ENCODE measurements at places on chromosomes 6 and 20.
A peak's percentile ranks its signal among the peaks of the same experiment; 100 is the strongest.

- DNase-seq: no peak
Observed at GRCh38 chr20:59772931-59773913, 160.2 kb downstream of the SYCP2 start.

GRCh38 chr6:132446141-132446854 is 45.0 kb upstream of the MOXD1 start:
- no peak for DNase-seq

- peak; percentile 78 for DNase-seq
Observed at GRCh38 chr6:29752451-29753308, 29.4 kb downstream of the HLA-F start.

DNA sequence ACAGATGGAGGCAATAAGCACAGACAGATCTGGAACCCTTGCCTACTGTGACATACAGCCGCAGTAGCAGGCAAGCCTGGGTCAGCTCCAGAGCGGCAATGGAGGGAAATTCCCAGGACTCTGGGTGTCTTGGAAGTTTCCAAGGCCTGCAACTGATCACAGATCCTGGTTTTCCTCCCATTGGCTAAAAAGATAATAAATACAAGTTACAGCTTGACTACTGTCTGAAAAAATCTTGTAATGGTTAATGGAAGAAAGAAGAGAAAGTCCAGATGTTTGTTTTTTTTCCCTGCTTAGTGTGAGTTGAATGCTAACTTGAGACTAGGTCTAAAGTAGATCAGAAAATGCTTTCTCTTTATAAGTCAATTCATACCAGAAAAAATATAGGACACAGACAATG is 307.6 kb downstream of the ALDH8A1 start:
- no peak for DNase-seq

DNA sequence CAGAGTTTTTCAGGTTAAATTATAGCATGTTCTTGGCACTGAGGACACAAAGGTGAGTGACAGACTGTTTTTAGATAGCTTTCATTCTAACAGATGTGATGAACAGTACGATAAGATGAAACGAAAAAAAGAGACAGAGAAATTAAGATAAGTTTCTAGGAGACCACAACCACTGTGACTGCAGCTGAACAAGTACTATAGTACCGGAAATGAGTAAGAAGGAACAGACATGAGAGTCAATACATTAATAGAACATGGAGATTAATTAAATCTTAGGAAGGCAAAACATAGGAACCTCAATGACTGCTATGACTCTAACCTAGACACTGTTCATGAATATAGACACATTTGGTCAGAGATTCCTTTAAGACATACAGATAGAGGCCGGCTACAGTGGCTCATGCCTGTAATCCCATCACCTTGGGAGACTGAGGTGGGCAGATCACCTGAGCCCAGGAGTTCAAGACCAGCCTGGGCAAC is 40.2 kb downstream of the HBS1L start:
- no peak for DNase-seq

DNA sequence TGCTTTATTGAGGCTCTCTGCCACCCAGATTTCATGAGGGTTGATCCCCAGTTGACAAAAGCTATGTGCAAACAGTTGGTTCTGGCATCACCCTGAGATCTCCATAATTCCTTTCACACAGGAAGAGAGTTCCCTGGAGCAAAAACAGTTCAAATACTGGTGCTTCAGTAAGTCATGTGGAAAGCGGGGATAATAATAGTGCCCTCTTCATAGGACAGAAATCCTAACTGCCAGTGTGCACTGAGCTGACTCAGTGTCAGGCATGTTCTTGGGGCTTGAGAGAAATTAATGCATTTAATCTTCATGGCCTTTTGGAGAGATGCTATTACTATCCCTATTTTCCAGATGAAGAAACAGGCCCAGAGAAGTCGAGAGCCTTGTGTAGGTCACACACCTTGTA is 7.9 kb upstream of the SLC52A3 start:
- DNase-seq: no peak

DNA sequence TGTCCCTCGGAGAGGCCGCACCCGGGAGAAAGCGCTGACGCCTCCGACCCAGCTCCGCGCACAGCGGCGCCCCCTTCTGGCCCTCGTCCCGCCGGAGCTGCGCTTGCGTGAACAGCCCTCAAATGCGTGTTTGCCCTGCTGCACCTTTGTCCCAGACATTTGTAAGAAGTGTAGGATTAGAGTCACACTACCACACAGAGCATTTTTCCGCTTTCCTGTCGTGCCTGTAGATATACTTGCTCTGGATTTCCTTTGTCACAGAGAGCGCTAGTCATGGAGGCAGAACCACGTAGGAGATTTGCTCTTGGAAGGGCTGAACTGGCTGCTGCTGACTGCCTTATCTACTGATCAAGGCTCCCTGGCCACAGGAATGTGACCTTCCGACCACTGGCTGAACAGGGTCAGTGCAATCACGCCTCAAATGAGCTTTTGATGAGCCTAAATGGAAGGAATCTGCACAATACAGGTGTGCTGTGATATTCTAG is 62.3 kb downstream of the PAX1 start:
- DNase-seq: no peak

- no peak for DNase-seq
Observed at GRCh38 chr6:73515204-73515655, 5.6 kb downstream of the EEF1A1 start.

DNA sequence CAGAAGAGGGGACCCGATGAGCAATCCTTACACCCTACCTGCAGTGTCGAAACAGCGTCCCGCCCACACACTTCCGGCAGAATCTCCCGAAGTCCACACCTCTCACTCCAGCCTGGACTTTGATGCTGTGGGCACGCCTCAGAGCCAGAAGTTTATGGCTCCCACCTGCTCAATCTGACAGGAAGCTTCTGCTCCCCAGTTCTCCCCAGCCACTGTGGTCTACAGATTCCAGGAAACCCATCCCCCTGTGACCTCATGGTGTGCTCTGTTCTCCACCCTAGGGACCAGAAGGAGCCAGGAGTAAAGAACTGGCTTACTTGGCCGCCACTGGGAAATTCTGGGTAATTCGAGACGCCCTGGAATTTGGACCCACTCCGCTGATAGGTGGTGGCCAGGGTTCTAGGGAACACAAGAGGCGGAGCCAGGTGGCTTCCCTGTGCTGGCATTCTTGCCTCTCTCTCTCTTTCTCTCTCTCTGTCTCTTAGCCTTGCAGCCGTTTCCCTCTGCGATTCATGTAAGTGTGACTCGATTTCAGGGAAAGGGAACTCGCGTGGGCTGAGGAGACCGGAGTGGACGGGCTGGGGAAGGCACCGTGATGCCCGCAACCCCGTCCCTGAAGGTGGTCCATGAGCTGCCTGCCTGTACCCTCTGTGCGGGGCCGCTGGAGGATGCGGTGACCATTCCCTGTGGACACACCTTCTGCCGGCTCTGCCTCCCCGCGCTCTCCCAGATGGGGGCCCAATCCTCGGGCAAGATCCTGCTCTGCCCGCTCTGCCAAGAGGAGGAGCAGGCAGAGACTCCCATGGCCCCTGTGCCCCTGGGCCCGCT is at the start of gene TRIM15:
TRIM15 (plus strand) TSS at position 457 of the 828 bp plus-strand sequence; CDS start at position 596, 139 bp downstream.
- DNase-seq: peak; percentile 59

DNA sequence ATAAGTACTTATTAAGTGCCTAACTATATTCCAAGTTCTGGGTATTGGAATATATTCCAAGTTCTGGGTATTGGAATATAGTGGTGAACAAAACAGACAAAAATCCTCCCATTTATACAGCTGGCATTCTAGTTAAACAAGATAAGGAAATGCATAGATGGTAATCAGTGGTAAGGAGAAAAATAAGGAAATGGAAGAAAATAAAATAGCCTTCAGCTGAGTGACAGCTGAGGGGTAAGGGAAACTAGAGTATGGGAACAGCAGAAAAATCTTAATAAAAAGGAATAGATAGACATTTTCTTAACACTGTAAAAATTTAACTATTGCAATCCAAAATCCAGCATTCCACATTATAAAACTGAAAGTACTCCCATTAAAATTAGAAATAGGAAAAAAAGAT is 17.2 kb upstream of the WFDC10A start:
- no peak for DNase-seq

GRCh38 chr20:38129248-38129865 is 35.7 kb downstream of the TGM2 start:
- DNase-seq: no peak

GRCh38 chr20:50170549-50171220 is 17.2 kb upstream of the PEDS1 start:
- DNase-seq: no peak

- no peak for DNase-seq
Observed at GRCh38 chr6:43724354-43724753, 36.8 kb upstream of the MRPS18A start.

GRCh38 chr6:151130329-151130728 is 109.4 kb upstream of the AKAP12 start:
- DNase-seq: no peak

DNA sequence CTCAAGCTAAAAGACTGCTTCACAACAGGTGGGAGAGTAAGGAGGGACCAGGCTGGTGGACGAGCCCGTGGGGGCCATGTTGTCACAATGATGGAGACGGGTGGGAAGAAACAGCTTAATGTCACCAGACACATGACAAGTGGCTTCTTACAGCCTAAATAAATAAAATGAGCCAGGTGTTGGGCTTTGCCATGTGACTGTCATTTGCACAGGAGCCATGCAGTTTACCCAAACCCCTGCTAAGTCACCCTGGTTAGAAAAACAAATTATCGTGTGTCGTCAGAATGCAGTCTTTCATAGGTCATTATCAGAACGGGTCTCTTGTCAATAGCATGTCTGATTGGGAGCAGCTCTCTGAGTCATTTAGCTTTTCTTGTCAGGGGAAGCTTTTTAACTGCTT is 18.5 kb downstream of the BTBD3 start:
- DNase-seq: no peak

DNA sequence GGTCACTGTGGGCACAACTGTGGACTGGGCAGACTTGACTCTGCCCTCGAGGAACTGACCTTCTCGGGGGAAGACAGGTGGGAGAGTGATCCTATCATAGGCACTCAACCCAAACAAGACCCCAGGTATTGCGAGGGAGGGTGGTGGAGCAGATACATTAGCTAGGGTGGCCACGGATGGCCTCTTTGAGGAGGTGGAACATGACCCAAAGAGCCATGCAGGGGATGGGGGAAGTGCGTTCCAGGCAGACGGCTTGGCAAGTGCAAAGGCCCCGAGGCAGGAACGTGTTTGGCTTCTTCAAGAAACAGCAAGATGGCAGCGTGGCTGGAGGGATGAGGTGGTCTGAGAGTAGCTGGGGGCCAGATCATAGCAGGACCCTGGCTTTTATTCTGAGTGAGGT is 167.6 kb downstream of the NFATC2 start:
- DNase-seq: no peak

GRCh38 chr6:111381728-111382127 is 101.3 kb downstream of the REV3L start:
- no peak for DNase-seq

GRCh38 chr6:9437836-9438235 is 977.0 kb downstream of the TFAP2A start:
- DNase-seq: no peak

- DNase-seq: no peak
Observed at GRCh38 chr20:34710568-34710839, 6.4 kb downstream of the TP53INP2 start.

DNA sequence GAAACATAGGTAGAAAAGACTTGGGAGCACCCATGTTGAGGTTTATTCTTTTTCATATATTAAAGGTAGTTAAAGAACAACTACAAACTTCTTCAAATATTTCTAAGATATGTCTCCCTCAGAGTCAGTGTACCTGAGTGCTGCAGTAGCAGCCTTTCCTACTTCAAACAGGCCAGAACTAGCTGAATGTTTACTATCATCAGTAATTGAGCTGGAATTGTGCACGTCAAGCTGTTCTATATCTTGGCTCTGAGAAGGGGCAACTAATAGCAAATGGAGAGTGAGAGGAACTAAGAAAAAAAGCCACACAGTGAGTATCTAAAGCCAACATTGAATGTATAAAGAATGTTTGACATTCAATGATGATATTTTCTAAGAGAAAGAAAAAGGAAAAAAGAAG is 21.7 kb downstream of the MTCL3 start:
- no peak for DNase-seq

DNA sequence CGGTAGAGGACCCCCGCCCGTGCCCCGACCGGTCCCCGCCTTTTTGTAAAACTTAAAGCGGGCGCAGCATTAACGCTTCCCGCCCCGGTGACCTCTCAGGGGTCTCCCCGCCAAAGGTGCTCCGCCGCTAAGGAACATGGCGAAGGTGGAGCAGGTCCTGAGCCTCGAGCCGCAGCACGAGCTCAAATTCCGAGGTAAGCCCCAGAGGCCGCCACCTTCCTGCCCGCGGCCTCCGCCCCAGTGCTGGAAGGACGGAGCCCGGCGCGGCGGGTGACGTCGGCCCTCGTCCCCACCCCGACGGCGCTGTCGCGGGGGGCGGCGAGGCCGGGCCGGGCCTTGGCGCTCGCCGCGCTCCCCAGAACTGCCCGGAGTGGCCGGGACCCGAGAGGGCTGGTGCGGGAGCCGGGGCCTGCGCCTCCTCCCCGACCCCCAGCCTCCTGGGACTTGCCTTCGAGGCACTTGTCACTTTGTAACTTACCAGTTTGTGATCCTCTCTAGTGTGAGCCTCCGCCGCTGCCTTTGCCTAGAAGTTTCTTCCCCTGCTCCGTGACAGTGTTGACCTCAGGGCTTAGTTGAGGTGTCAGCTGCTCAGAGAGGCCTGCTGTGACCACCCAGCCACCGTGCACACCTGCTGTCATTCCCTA is 417 bp downstream of the VAPB start:
- peak; percentile 3 for DNase-seq

- DNase-seq: no peak
Observed at GRCh38 chr6:158160932-158161539, 7.0 kb downstream of the SERAC1 start.

GRCh38 chr6:106090001-106090400 is 3.9 kb downstream of the PRDM1 start:
- no peak for DNase-seq

- DNase-seq: no peak
Observed at GRCh38 chr6:12987783-12988182, 271.2 kb downstream of the PHACTR1 start.

GRCh38 chr6:30885481-30885998 is 1.2 kb downstream of the DDR1 start:
- DNase-seq: no peak

GRCh38 chr6:144394210-144394609 is 109.1 kb downstream of the UTRN start:
- DNase-seq: no peak

DNA sequence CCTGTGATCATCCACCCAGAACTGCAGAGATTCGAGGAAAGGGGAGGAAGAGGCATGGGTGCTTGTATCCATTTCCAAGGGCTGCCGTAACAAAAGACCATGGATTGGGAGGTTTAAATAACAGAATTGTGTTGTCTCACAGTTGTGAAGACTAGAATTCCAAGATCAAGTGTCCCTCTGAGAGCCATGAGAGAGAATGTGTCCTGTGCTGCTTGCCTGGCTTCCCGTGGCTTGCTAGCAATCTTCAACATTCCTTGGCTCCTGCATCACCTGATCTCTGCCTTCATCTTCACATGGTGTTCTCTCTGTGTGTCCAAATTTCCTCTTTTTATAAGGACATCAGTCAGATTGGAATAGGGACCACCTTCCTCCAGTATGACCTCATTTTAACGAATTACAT is 69.8 kb downstream of the CDC40 start:
- no peak for DNase-seq
